Midbrain (tissue), 1 donor: ENCODE measurements at places on chromosomes 2 and 18.

DNA sequence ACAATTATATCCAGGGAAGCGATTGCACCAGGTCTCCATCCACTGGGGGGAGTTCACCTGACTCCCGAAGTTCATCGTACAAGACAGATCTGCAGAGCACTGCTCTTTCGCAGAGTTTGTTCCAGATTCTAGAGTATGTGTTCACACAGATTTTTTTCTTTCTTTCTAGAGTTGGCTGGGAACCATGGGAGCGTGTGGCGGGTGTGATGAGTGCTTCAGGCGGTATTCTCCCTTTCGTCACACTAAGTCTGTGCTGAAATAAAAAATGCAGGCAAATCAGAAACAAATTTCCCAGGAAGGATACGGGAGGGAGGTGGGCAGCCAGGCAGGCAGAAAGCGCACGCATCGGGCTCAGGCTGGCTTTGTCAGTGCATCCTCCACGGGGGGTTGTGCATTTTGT lies 129.8 kb upstream of the SOX11 start:
- DNase-seq: no peak

GRCh38 chr2:104863468-104864279 lies 9.8 kb downstream of the POU3F3 start:
- DNase-seq: no peak

DNA sequence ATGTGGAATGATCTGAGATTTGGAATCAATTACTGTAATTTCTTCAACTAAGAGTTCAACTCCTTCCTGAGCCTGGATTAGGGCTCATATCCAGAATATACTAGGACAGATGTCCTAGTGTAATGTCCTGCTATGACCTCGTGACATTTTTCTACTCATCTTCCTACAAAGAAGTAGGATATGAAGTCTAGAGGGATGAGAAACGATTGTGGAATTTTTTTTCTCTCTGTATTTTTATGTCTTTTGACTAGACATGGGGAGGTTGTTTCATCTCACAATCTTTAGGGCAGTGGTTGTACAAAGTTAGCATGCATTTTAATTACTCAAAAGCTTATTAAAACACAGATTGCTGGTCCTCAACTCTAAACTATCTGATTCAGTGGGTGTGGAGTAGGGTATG lies 203.0 kb downstream of the PARD3B start:
- DNase-seq: no peak

DNA sequence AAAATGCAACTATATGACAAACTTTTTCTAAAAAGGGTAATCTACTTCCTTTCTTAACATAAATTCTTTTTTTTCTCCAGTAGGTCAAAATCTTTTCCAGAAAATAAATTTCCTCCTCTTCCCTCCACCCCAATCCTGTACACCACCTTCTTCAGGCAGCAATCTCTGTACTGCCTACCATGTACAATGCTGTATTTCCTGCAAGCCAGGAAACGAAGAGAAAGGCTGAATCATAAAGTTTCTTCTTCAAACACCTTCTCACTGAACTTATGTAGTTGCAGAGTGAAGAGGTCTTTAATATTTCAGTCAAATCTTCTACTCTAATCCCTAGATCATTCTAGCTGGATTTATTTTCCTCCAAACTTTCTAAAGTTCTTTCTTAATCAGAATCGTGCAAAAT lies 18.2 kb upstream of the C2orf66 start:
- DNase-seq: no peak

DNA sequence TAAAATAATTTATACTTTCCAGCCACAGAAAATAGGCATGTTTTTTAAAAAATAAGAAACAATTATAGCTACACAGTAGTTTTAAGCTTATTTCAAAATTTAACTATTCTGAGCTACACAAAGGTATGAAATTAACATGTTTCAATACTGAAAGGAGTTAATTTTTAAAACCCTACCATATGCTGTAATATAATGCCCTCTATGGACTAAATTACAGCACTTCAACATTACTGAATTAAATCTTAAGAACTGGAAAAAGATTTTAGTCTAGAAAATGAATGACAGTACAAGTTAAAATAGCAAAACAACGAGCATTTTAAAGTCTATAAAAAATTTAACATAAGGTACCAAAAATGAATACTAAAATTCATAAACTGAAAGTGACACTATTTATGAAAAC lies 36.3 kb downstream of the RTN4 start:
- no peak for DNase-seq

- DNase-seq: no peak
These were observed 795.7 kb downstream of the DCC start for GRCh38 chr18:53135654-53136053.

GRCh38 chr18:12463191-12463590 lies 55.5 kb downstream of the PRELID3A start:
- DNase-seq: no peak

DNA sequence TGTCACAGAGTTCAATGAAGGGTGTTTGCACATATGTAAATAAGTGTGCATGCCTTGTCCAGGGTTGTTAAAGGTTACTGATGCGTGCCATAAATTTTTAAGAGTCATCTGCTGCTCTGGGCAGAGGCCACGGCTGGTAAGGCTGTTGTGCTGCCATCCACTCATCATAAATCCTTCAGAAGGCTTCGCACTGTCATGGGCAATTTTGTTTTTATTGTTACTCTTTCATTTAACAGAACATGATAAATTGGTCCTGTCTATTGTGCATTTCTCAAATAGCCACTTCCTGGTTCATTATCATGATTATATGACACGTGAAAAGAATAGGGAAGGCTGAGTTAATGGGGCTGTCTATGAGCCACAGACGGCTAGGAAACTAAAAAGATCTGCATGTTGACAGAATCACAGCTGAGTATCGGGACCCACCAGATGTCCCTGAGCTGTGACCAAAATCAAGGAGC lies 634.3 kb upstream of the SOX11 start:
- no peak for DNase-seq

DNA sequence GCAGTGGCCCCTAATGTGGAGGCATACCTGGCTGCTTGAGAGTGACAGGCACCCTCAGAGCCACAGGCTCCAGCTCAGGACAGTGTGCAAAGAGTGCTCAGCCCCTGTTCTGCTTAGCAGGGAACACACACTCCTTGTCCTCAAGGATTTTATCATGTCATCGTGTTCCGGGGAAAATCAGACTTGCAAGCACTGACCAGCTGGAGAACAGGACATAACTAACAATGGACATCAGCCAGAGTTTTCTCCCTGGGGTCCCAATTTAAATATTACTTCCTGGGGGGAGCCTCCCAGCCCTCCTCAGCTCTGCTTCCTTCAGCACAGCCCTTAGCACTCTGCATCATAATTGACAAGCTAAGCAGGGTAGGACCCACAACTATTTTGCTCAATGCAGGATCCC lies 175.4 kb upstream of the ACAA2 start:
- no peak for DNase-seq

DNA sequence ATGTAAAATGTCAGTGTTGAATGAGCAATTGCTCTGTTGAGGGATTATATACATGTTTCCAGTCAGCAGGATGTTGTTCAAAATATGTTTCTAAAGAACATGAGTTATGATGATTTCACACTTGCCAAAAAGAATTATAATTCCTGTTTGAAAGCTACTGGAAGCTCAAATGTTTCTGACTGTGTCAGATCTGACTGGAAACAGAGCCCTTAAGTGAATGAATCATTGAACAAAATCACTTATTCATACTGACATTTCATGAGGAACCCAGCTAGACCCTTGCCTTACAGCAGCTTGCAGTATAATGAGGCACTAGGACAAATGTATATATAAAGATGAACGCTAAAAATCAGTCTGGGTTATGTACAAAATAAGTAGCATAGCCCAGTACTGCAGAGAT lies 35.4 kb upstream of the ITGAV start:
- DNase-seq: no peak

DNA sequence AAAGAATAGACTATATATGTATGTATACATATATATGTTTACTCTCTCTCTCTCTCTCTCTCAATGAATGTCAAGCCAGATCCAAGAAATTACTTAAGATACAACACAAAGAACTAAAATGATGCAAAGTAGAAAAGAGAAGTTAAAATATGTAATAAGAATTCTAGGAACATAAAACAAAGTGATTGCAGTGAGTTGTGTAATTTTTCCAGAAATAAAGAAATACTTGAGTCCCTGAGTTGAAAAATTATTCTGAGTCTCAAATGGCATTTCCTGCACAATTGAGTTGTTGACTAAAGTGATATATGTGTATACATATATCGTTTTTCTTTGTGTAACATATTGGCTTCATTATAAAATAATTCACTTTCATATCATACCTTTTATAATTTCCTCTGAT lies 262.4 kb downstream of the INSIG2 start:
- no peak for DNase-seq

DNA sequence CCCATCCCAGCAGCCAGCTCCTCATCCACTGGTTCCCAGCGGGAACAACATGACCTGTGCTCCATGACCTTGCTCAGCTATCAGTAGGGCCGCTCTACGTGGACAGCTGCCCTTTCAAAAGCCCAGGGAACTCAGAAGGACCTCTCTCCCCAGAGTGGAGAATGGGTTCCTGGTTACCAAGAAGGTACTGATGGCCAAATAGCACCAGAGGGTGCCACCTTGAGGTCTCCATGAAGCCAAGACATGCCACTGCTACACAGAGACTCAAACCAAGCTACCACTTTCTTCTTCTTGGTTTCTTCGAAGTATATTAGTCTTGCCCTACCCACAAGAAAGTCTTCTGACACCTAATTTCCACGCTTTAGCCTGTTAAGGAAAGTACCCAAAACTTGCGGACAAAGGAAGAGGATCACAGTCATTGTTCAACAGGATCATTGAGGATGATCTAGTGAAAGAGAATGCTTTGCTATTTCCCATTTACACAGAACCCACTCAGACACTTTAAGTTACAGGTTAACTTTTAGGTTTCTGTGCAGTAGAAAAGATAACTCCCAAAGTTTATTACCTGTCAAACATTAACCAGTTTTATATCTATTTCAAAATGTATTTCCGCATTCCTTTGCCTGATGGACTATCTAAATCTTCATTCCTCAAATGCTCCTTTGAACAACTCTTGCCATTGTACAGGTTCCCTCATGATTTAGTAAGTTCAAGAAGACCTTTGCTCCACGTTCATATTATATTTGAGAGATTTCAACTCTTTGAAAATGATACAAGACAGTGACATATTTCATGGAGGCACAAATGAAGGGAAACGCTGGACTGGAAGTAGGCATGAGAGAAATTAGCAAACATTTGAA lies 102.2 kb downstream of the ALPK2 start:
- DNase-seq: no peak

DNA sequence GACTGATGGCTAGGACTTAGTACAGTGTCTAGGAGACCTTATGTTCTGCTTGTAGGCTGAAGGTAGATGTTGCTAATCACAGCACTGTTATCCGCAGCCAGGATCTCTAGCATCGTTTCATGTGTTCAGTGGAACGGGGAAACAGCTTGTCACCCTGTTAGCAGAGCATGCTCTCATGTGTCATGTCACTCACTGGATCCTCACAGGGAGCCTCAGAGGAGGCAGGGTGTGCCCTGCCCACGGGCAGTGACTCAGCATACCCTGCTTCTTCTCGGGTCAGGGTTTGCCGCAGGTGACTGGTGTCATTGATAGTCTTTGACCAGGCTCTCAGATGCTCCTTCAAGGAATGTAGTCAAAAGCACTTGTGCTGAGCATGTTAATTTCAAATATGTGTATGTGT lies 44.4 kb downstream of the RPIA start:
- DNase-seq: no peak

DNA sequence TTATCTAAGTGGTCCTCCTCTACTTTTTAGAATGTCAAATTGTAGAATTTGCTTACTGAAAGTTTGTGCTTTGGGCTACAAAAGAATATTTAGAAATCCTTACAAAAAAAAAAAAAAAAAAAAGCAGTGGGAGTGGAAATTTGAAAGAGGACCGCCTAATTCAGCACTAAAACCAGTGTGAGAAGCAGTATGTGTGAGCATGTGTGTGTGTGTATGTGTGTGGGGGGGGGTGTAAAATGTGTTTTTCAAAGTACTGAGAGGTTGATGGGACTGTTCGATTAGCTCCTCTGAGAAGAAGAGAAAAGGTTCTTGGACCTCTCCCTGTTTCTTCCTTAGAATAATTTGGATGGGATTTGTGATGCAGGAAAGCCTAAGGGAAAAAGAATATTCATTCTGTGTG lies at the start of gene VIT:
Gene VIT (plus strand): TSS at position 175 of the 400 bp plus-strand sequence. CDS start 19,664 bp downstream, outside the sequence.
- DNase-seq: no peak

DNA sequence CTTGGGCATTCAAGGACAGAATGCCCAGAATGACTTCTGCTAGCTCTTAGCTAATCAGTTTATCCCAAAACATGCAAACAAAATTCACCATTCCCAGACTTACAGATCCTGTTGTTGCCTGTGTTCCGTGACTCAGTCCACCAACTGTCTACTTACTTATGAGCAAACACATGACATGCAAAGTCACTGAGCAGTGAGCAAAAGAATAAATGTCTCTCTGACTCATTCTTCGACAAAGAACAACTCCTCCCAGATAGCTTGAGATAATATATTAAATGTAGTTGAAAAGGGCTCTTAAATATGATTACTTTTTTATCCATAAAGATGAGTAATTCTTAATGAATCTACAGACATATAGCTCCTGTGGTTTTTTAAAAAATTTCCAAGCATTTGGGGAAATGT lies 9.0 kb upstream of the CREG2 start:
- no peak for DNase-seq

GRCh38 chr2:27723372-27724144 lies 48.0 kb upstream of the MRPL33 start:
- DNase-seq: peak; percentile 64

- no peak for DNase-seq
These were observed 42.9 kb downstream of the DOK1 start for GRCh38 chr2:74597410-74597809.

GRCh38 chr18:35172451-35173035 lies 68.3 kb upstream of the ZNF397 start:
- no peak for DNase-seq

- DNase-seq: no peak
These were observed 177.7 kb downstream of the INSIG2 start for GRCh38 chr2:118265873-118266455.

GRCh38 chr2:63891488-63892030 lies 49.9 kb downstream of the UGP2 start:
- DNase-seq: peak; percentile 8

DNA sequence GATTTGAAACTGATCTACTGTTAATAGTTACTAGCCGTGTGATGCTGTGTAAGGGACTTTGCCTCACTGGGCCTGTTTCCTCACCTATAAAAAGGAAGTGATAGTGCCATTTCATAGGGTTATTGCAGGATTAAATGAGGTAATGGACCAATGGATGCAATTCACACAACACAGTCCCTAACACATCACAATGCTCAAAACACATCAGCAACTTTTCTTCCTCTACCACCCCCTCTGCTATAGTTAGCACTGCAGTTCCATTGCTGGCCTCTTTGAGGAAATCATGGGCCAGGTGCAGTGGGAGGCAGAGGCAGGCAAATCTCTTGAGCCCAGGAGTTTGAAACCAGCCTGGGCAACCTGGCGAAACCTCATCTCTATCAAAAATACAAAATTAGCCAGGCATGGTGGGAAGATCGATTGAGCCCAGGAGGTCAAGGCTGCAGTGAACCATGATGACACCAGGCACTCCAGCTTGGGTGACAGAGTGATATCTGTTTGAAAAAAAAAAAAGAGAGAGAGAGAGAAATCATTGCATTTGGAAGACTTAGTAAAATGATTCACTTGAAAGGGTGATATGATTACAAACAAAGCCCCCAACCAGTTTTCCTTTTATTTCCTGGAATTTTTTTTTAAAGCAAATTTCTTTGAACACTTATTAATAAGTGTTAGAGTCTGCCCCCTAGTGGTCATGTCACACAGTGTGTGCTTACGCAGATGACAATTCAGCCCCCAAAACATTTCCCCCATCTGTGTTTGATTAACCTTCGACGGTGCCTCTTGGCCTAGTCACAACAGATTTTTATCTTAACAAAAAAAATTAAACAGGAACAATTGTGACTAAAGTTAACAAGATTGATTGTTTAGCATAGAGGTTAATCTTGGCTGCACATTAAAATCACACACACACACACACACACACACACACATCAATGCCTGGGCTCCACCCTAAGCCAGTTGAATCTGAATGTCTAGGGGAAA lies 88.6 kb upstream of the BCL11A start:
- peak; percentile 7 for DNase-seq
